RWPE2 (cell line): ENCODE measurements at places on chromosomes 13 and 19.

DNA sequence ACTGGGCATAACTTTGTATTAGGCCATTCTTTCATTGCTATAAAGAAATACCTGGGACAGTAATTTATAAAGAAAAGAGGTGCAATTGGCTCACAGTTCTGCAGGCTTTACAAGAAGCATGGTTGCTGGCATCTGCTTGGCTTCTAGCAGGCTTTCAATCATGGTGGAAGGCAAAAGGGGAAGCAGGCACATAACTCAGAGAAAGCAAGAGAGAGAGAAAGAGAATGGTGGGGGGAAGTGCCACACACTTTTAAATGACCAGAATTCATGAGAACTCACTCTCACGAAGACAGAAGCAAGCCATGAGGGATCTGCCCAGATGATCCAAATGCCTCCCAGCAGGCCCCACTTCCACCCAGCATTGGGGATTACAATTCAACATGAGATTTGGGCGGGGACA lies 179.7 kb downstream of the SPRY2 start:
- no peak for DNase-seq

GRCh38 chr13:63297163-63297562 lies 1881.5 kb upstream of the PCDH20 start:
- DNase-seq, result no peak

- no peak for DNase-seq
Observed at GRCh38 chr19:5308451-5309437, 31.9 kb downstream of the PTPRS start.

GRCh38 chr13:46100191-46100815 lies 4.5 kb downstream of the CPB2 start:
- DNase-seq, result no peak

DNA sequence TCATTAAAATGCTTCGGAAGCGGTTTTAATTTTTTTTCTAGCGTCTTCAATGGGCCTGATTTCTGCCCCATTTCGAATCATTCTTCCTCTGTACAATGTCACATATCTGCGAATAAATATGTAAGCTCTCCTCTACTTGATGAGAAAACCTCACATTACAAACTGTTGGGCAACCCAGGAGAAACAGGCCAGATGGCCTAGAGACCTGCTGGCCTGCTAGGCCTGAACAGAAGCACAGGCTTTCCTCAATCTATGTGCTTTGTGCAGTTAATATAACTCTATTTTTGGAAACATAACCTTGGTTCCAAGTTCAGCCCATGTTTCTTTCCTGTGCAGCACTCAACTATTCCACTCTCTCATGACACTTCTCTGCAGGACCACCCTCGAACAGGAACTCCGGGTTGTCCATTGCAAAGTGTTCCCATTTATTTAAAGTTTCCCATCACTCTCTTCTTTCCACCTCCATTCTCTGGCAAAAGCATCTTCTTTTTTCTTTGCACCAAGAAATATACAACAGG lies 42.0 kb downstream of the DCLK1 start:
- no peak for DNase-seq

GRCh38 chr13:95275322-95276036 lies 25.8 kb downstream of the ABCC4 start:
- DNase-seq, result no peak

DNA sequence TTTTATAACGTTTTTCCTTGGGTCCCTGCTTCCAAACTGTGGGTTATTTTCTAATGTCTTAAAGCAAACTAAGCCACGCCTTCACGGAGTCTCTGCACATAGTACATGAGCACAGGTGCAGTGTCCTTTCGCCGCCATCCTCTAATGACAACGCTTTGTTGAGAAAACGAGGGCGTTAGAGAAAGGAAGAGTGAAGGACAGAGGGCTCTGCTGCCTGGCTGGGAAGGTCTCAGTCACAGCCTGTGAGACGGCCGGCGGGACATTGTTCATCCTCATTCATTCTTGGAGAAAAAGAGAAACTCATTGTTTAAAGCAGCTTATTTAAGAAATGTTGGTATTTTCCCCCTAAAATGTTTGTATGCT lies 9.5 kb downstream of the IL17D start:
- DNase-seq, result no peak

- no peak for DNase-seq
Observed at GRCh38 chr19:10293637-10294367, 4.0 kb downstream of the ICAM5 start.

DNA sequence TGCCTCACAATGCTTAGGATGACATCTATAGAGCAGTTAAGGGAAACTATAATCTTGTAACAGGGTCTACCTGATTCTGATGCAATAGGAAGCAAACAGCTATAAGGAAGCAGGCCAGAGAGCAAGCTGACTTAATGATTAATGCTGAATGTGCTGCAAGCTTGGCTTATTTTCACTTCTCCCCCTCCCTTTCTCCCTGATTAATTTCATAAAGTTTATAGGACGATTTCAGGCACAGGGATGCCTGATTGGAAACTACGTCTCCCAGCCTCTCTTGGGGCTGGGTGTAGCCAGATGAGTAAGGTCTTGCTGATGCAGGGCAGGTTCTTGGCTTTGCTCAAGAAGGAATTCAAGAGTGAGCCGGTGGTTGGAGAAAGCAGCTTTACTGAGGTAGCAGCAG lies 82.8 kb upstream of the MRI1 start:
- DNase-seq, result no peak

GRCh38 chr19:18496980-18497256 lies 25.0 kb downstream of the ELL start:
- DNase-seq, result no peak

DNA sequence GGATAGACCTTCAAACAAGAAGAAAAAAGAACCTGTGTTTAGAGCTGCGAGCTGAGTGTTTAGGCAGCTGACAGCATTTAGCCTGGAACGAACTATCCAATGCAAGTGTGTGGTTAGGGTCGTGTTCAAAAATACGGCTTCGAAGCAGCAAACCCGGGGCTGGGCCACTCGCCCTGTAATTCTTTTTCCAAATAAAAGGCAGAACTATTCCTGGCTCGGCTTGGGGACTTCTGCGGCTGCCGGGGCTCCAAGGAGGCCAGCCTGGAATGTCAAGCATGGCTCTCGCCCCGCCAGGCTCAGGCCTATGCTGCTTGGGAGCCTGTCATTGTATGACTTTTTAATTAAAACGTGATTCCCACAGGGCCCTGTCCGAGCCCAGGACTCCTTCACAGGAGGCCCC lies 51.7 kb upstream of the KLF2 start:
- DNase-seq, result no peak

DNA sequence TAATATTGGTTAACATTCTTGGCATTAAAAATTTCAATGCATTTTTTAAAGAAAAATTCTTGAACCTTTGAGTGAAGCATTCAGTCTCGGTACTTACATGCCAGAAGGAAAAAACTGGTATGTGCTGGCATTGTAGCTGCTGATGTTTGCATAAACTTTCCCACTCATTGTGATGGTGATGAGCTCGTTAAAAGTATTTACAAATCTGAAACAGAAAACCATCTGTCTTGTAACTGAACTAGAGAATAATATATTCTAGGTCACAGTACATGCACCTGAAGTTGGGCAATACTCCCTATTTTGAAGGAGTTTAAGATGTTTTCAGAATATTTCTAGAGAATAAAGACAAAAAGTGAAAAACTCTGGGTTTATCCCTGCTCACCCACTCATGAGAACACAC lies 64.1 kb downstream of the SLC15A1 start:
- DNase-seq, result no peak

DNA sequence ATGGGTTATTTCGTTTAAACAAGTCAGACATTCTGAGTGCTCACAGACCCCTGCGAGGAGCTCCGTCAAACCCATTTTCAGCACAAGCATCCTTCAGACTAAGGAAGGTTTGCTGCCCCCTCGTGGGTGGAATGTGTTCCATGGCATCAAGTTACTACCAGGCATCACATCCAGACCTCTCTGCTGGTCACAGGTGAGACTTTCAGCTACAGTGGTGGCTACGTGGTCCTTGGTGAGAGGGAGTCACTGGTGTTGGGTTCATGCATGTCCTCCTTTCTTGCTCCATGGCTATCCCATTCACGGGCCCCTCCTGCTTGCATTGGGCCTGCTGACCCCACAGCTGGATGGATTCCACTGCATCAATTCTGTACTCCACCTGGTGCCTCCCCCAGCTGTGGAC lies 9.1 kb upstream of the LILRB5 start:
- no peak for DNase-seq

- no peak for DNase-seq
Observed at GRCh38 chr19:40801426-40802299, 2.7 kb downstream of the EGLN2 start.

GRCh38 chr19:40524133-40524549 lies 52.5 kb upstream of the SHKBP1 start:
- DNase-seq, result no peak

GRCh38 chr13:77980592-77980991 lies 62.0 kb upstream of the EDNRB start:
- DNase-seq, result no peak

DNA sequence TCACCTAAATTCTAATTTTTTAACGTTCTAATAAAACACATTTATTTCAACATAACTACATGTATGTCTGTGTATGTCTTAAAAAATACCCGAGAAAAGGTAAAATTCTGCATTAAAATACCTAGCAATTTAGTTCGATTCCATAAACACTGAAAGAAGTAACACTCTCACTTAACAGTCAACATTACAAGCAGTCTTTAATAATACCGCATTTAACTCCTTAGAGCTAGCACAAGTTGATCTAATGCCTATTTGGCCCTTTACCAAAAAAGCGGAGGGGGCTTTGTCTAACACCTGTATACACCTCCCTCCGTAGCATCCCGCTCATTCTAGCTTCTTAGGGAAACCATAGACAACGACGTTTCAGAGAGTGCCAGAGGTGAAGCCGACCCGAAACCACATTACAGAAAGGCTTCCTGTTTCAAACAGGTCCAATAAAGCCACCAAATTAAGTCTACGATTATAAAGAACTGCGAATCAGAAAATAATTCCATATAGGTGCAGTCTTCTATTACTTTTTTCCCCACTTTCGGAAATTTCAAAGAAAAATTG lies 1.2 kb downstream of the SPART start:
- no peak for DNase-seq

DNA sequence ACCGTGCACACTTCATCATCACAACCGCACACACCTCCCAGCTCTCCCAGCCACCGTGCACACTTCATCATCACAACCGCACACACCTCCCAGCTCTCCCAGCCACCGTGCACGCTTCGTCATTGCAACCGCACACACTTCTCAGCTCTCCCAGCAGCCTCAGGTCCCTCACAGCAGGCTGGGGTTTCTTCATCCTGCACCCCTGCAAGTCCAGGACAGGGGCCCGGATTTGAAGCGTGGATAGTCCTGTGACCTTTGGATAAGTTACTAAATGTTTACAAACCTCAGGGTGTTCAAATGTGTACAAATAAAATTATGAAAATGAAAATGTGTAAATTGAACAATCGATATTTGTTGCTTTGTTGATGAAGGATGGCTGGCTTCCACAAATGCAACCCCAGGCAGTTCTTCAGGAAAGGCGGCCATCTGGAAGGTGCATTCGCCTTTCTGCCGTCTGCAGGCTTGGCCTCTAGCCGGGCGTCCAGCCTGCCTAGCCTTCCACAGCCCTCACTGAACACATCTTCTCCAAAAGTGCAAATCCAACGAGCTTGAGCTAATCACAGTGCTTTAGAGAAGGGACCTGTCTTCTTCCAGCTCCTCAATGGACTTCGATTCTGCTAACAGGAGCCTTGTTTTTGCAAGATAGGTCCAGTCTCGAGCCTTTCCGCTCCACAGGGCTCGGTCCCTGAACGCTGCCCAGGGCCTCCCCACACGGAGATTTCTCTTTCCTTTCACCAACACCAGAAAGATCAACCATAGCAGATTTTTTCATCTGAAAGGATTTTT lies 74.2 kb downstream of the SPACA7 start:
- DNase-seq, result no peak

- DNase-seq, result no peak
Observed at GRCh38 chr19:15280915-15281683, 48.9 kb upstream of the EPHX3 start.

GRCh38 chr19:33000510-33000909 lies 28.5 kb downstream of the FAAP24 start:
- DNase-seq, result no peak

DNA sequence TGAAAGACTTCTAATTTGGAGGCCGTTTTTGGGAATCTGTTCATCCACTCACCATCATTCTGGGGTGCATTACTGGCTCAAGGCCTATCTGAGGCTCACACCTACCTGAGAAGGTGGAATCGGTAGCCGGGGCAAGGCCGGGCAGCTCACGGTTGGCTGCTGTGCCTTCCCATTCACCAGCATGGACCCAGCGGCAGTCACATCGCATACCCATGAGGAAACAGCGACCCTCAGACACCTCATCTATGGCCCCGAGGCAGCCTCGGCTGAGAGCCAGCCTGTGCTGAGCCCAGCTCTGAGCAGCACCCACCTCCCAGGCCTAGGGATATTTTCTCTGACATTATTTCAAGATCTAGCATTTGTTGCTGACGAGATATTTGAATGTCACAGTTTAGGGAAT lies 130.5 kb downstream of the ATP11A start:
- no peak for DNase-seq

DNA sequence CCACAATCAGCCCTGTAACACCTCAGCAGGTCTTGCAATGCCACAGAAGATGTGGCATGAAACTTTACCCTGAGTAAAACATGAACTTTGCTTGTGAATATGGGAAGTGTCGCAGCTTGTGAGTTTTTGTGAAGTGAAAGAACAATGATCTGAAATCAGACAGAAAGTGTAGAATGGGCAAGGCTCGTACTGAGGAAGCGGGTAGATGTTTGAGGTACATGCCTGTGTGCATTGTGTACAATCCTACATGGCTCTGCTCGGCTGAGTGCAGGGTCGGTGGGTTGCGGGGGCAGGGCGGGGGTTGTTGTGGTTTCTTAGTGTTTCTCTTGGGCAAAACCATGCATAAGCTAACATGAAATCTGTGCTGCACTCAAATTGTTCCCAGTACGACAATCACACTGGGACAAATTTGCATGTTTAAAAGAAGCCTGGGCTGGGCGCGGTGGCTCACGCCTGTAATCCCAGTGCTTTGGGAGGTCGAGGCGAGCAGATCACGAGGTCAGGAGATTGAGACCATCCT lies 1.1 kb downstream of the NLRP13 start:
- DNase-seq, result no peak

DNA sequence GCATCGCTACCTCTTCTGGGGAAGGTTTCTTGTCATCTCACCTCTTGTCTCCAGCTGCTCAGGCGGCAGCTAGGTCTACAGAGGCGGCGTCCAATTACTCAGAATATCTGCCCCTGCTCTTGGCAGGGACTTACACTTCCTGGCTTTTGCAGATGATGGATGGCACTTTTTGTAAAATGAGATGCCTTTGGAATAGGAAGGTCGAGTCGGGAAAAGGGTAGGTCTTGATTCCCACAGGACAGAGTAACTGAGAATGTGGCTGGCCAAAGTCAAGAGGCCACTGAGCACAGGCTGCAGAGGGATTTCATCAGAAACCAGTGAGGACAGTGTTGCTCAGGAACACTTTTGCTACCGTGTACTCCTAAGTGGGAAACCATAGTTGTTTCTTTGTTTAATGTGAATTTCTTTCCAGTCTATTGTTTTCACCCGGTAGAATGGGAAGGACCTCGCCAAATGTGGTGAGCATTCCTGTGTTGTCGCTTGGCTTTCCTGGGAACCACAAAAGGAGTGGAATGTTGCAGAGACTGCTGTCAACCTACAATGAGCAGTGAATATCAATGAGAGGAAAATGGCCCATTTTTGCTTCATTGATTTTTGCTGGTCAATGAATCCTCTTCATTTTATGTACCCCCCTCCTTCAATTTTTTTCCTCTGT lies 383.7 kb downstream of the HS6ST3 start:
- DNase-seq, result no peak
